ACHN (cell line): ENCODE measurements at places on chromosomes 13 and 19.

DNA sequence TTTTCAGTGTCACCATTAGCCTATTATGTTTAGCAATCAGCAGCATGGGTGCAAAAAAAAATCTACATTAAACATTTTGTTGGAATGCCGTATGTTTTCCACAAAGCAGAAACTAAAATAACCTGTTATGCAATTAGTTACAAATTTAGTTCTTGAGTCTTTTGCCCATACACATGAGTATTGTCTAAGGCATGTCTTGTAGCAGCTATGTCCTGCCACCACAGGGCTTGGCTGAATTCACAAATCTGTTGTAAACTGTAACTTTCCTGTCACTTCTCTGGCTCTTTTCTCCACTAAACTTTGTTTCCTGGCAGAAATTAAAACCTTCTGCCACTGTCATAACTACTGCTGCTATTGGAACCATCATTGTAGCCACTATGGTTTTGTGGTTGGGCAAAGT lies 277.9 kb upstream of the SPRY2 start:
- no peak for DNase-seq

GRCh38 chr19:10421240-10422045 lies 1.1 kb downstream of the PDE4A start:
- no peak for DNase-seq

DNA sequence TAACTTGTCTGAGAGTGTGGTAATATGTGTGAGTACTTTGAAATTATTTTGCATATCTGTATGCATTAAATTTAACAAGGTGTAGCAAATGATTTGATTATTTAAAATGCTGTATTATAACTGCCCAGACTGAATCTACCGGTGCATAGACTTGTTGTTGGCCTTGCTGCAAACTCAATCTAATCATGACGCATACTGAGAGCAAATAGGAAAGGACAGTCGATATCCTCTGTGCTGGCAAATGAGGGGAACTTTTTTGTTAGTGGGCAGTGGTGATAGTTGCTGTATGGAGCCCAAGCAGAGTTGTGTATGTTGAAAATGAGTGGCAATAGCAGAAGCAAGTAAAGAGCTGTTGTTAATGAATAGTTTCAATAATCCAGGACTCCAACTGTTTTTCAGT lies 127.4 kb downstream of the LMO7 start:
- no peak for DNase-seq

- no peak for DNase-seq
These were observed 84.8 kb downstream of the DCT start for GRCh38 chr13:94394723-94395122.

DNA sequence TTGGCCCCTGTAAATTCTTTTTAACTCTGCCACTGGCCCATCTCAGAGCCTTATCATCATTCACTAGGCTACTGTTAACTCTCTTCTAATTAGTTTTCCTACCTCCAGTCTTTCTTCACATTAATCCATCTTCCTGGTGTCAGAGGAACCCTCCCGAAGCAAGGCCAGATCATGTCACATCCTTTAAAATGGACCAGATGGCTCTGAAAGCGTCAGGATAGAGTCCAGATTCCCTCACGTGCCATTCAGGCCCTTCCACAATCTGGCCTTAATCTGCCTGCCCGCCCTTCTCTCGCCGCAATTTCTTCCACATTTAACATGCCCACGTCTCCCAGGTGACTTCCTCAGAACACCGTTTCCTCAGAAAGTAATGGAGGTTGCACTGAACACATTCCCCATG lies 86.5 kb downstream of the RFC3 start:
- no peak for DNase-seq

DNA sequence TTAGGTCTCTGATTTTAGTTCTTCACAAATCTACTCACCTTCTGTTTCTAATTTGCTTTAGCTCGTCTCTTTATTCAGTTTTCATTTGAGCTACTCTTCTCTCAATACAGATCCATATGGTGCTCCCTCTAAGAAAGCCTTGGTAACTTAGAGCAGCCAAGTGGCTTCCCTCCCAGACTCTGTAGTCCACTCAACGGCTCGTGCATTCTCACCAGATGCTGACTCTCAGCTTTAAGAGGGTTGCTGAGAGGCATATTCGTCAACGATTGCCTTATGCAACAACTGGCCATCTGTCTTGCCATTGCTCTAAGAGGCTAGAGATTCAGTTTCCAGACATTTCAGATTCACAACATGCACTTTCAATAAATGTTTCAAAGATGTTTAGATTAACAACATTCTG lies 785.8 kb upstream of the SLC10A2 start:
- DNase-seq, result no peak

DNA sequence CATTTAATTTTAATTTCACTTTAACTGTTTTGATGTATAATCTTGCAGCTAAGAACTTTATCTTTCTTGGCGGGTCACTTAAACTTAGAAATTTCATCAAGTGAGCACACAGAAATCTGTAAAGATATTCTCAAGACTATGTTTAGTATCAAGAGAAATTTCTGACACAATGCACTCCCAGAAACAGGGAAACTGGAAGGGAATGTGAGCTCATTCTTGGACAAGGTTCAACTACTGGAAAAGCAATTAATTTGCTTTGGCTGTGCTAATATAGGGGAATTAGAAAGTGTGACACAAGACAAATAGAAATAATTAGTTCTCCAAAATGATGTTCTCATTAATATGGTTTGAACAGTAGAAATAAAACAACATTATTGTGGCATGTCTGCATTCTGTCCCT lies 402.3 kb downstream of the DACH1 start:
- DNase-seq, result no peak

DNA sequence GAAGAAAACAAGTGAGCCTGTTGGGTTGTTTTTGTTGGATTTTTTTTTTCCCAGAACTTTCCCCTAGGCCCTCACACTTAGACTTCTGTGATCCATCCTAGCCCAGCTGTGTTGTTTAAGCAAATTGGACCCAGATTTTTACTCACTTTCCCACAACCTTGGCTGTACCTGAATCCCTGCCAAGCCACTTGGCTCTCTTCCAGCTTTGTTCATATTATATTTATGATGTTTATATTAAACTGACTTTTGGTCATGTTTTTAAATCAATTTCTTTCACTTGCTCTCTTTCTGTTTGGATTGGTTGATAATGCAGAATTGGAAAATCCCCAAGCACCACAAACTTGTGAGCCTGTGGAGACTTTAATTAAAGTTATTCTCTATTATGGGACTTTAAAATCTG lies 16.6 kb downstream of the OLFM4 start:
- no peak for DNase-seq

- no peak for DNase-seq
These were observed 1.9 kb downstream of the ISOC2 start for GRCh38 chr19:55459551-55459949.

DNA sequence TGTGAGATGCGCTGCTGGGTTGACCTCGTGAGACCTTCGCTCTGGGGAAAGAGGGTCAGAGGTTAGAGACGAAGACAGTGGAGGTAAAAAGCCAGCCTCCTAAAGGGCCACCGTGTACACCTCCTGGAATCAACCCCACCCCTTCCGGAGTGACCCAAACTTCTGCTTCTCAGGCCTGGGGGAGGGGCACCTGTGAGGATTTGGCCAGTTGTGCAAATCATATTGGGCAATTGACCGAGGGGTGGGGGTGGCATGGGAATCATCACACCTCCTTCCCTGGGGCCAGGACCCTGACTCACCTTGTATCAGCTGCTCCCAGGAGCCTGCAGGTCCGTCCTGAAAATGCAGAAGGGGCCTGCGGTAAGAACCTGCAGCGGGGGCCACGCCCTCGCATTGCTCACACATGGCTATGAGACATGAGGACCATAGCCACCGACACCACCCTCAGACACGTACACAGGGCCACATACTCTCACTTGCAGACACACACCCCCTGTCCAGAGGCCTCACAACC lies 2.8 kb downstream of the TNFSF14 start:
- DNase-seq, result no peak

- no peak for DNase-seq
These were observed 98.0 kb downstream of the EDNRB start for GRCh38 chr13:77820431-77821149.

GRCh38 chr19:872266-872951 lies 12.9 kb downstream of the CFD start:
- no peak for DNase-seq

DNA sequence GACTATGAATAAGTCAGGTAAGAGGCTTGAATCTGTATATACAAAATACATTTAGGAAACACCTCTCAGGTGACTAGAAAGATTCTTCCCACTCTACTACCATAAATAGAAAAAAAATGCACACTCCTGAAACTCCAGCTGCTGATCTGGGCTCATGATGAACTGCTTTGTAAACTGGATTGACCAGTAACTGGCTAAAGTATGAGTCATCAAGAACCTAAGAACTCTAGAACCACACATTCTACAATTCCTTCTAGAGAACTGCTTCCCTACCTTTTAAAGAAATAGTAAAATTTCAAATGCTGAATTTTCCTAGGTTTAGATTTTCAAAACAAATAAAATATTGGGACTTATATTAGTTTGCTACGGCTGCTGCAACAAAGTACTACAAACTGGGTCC lies 55.2 kb downstream of the ELF1 start:
- peak; percentile 42 for DNase-seq

GRCh38 chr19:10352764-10353671 lies 13.6 kb upstream of the ICAM3 start:
- no peak for DNase-seq

DNA sequence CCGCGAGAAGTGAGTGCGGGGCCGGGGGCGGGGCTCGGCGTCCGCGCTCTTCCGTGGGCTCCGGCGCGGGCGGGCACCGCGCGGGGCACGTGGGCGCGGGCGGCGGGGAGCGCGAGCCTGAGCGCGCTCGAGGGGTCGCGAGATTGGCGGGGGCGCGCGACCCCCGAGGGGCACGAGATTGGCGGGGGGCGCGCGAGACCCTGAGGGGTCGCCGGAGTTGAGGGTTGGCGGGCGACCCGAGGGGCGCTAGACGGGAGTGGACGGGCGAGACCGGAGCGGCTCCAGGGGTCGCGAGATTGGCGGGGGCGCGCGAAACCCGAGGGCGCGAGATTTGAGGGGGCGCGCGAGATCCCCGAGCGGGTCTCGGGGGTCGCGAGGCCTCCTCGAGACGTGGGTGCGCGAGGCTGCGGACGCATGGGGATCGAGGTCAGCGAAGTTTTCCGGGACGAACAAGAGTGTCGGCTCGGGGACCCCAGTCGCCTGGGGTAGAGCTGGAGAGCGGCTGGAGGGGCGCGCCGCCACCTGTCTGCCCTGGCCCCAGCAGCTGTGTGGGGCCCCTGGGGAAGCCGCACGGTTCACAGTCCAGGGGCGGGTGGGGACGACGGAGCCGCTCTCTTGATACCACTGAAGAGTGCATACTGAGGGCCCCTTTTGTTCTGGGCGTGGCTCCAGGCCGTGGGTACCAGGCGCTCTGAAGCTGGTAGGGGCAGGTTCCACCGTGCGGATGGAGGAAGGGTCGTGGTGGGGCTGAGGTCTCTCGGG lies 682 bp downstream of the SSBP4 start:
- peak; percentile 30 for DNase-seq

DNA sequence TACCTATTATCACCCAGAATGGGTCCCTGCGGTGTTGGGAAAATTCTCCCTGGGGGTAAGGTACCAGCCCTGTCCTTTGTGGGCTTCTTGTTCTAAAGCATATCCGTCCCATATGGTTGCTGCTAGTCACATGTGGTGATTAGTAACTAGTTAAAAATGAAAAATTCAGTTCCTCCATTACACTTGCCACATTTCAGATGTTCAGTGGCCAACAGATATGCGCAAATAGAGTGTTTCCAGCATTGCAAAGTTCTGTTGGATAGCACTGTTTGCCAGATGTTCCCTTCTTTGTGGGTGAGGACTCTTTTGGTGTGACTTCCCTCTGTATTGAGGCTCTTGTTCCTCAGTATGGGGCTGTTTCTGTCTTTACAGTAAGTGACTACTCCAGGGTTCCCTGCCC lies 3.8 kb downstream of the CNOT3 start:
- DNase-seq, result no peak

- DNase-seq, result no peak
These were observed 49.2 kb upstream of the RGCC start for GRCh38 chr13:41408121-41408520.
